ENCODE measurements at places on chromosomes 4 and X.

- no peak for DNase-seq
Observed at GRCh38 chr4:155745984-155746383, 12.8 kb upstream of the GUCY1B1 start.

GRCh38 chrX:131270080-131270479 is 19.0 kb downstream of the IGSF1 start:
- no peak for DNase-seq

GRCh38 chr4:146450524-146450923 is 71.2 kb downstream of the SLC10A7 start:
- no peak for DNase-seq

- DNase-seq, result no peak
Observed at GRCh38 chrX:40278340-40279090, 180.8 kb upstream of the BCOR start.

DNA sequence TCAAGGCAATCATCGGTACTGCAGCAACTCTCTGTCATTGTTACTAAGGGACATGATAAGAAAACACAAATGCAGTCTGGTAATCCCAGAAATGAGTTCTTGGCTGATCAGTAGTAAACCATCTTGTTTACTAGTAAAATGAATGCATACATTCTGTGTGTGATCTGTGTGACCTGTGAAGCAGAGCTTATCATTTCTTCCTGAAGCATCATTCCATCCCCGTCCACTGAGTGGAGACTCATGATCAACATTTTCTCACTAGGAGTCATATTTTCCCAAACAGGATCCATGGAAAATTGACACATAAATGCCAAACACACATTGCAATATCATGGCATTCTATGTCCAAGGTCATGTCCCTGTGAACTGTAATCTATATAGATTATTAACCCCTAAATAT is 226.1 kb downstream of the ANKRD50 start:
- DNase-seq, result no peak

DNA sequence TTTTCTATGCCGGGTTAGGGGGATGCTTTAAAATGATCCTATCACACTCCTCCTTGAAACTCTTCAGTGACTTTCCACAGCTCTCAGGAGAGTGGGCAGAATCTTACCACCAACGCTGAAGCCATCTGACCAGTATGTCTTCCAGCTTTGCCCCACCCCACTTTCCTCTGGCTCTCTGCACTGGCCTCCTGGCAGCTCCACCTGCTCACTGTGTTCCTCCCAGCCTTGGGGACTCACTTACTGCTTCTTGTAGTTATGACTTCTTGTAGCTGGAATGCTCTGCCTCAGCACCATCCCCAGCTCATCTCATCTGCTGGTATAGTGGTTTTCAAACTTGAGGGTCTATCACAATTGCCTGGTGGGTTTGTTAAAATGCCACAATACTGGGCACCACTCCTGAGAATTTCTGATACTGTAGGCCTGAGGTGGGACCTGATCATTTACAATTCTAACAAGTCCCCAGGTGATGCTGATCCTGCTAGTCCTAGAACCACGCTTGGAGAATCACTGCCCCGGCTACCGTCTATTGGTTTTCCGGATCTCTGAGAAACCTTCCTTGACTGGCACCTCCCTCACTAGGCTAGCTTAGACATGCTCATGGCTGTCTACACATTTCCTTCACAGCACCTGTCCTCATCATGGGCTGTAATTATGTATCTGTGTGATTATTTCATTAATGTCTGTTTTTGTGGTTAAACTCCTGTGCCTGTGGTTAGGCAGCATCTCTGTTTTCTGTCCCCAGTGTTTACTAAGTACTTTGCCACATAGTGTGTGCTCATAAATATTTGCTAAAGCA is 152.2 kb downstream of the MGST2 start:
- no peak for DNase-seq

DNA sequence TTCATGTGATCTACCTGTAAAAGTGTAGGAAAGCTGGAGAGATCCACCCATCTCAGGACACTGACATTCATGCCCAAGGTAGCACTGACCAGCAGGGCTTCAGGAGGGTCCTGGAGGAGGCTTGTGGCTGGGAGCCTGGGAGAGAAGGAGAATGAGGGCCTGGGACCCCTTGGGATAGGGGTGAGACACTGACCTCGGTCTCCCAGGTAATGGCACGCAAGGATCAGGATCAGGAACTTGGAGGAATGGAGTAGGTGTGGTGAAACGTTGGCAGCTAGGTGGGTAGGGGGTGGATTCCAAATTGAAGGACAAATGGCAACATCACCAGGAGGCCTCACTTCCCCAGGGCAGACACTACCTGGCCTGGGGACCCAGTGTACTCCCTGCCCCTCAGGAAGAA is 12.4 kb upstream of the RGS12 start:
- no peak for DNase-seq

DNA sequence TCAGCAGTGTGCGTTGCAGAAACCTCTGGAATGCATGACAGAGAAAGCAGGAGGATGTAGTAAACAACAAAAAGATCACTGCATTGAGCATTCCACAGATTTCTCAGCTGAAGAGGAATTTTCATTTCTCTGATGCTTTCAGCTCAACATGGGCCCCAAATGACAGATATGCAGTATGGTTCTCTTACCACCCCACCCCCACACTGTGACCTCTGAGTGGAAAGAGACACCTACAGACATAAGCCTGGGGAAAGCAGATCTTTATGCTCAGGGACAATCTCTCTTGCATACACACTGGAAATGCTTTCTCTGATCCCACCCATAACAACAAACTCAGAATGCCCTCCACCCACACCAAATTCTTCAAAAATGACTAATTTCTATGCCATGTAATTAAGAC is 983.7 kb upstream of the LCORL start:
- no peak for DNase-seq

- peak; percentile 65 for DNase-seq
Observed at GRCh38 chr4:90357117-90357710, 230.0 kb downstream of the CCSER1 start.

GRCh38 chr4:159446266-159446976 is 343.5 kb downstream of the RAPGEF2 start:
- peak; percentile 82 for DNase-seq
